ENCODE measurements at places on chromosomes 5 and 9.

- no peak for DNase-seq
Observed at GRCh38 chr9:80571953-80572352, 1000.2 kb downstream of the TLE4 start.

DNA sequence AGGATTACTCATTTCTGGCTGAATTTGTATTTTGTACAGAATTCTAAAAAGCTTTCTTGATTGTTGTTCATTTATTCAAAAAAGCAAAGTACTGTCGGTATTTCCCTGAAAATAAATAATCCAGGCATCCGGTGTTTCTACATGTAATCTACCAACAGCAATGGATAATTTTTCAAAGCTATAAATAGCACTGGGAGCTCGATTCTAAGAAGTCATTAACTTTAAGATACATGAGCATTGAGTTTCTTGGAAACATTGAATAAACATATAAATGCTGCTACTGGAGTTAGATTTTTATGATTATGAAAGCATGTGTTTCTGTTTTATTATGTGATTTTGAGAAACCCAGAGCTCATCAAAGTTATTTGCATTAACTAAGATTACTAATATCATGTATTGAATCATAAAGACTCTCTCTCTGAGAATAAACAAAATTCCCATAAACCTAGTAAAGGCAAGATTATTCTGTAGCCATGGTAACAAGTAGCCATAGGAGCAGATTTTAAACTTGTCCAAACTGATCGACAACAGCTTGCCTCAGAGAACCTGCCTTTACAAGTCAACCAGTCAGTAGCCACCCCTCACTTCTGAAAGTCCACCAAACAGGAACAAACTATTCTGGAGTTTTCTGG, 197.0 kb downstream of the DRD1 start:
- no peak for DNase-seq

GRCh38 chr9:86075132-86076109, 23.9 kb downstream of the GOLM1 start:
- DNase-seq: no peak

GRCh38 chr5:10275991-10276390, 25.9 kb downstream of the CCT5 start:
- DNase-seq: no peak

- no peak for DNase-seq
Observed at GRCh38 chr5:98163796-98164493, 609.5 kb upstream of the RGMB start.

- DNase-seq: no peak
Observed at GRCh38 chr5:157450024-157450423, 10.0 kb upstream of the NIPAL4 start.

DNA sequence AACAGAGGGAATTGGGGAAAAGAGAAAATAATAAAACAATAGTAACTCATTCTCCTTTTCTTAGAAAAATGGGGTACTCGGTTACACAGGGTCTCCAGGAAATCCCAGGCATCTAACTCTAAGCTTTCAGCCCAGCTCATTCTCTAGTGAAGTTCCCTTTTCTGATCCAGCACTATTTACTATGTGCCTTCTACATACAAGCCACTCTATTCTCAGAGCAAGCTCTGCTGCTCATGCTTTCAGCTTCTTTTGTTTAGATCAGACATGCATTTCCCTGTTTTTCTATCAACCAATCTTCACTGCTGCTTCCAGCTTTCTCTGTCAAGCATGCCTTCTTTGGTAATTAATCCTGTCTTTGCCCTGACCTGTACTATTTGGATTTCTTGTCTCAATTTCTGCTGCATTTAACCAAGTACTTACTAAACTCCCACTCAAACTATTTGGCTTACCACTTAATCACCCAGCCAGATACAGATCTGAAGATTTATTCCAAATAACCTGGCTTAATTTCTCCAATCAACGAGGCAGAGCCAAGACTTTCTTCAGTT, 25.3 kb downstream of the OSMR start:
- no peak for DNase-seq

DNA sequence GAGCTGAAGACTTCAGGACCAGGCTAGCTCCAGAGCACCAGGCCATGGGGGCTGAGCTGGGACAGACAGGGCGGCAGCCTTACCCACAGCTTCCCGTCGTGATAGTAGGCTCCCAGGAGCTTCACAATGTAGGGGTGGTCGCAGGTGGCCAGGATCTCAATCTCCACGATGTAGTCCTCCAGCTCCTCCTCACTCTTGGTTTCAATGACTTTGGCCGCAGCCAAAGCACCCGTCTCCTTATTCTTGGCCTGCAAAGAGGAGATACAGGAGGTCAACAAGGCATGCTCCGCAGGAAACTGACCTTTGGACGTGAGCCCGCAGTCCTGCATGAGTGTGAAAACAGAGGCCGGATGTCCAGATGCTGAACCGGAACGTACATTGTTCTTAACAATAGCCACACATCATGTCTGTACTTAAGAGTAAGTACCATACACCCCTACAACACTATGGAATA, 31.5 kb downstream of the STK10 start:
- no peak for DNase-seq

DNA sequence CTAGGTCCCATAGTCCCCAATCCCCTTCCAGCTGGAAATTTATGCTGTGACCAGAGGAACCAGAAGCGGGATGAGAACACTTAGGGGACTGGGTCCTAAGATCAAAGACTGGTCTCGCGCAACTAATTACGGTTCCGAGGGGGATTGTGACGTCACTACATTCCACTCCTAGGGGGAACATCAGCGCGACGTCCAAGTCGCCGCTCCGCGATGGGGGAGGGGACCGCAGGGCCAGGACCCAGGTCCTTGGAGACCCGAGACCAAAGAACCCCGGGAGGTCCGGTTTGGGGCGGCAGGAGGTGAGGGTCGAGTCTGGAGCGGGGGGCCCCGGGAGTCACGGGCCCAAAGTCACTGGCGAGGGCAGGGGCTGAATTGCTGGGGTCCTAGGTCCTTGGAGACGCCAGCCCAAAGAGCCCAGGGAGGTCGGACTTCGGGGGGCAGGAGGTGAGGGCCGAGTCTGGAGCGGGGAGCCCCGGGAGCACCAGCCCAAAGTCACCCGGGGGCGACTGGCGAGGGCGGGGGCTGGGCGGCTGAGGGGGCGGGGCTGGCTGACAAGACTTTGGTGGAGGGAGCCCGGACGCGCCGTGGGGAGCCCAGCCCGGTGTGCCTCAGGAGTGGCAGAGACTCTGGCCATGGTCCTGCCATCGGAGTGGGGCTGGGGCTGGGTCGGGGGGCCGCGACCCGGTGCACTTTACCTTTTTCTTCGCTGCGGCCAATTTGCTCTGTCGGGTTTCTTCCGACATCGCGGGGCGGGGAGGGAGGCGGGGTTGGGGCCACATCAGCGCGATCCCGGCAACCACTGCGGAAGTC, at the start of gene GOLGA2:
Gene GOLGA2, minus strand, starts transcription at position 810 of the 810 bp plus-strand sequence. Its CDS starts 31 bp downstream, at position 779.
- DNase-seq: no peak

GRCh38 chr5:1048861-1049838, 40.5 kb downstream of the NKD2 start:
- DNase-seq: no peak

GRCh38 chr5:96660971-96661854, 963 bp upstream of the CAST start:
- DNase-seq: no peak

All from nucleus accumbens (tissue), 56 donors.